ENCODE measurements at places on chromosomes 12 and 14.
A peak's percentile ranks its signal among the peaks of the same experiment; 100 is the strongest.

GRCh38 chr14:98408713-98409112 is 863.3 kb downstream of the BCL11B start:
- no peak for DNase-seq

- no peak for DNase-seq
Observed at GRCh38 chr12:119788786-119789185, 88.3 kb downstream of the CIT start.

DNA sequence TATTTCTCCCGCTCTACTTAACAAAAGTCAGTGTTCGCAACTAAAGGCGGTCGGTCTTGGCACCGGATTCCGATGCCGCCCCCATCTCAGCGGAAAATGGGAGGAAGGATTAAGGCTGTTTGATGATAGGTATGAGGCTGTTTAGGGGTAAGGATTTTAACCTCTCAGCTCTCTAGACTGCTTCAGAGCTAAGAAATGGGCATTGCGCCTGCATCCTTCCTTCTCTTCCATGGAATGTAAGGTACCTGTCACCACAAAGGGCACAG is 1.4 kb downstream of the COCH start:
- DNase-seq: no peak

GRCh38 chr12:122125452-122126341 is 47.1 kb downstream of the MLXIP start:
- peak; percentile 78 for DNase-seq

DNA sequence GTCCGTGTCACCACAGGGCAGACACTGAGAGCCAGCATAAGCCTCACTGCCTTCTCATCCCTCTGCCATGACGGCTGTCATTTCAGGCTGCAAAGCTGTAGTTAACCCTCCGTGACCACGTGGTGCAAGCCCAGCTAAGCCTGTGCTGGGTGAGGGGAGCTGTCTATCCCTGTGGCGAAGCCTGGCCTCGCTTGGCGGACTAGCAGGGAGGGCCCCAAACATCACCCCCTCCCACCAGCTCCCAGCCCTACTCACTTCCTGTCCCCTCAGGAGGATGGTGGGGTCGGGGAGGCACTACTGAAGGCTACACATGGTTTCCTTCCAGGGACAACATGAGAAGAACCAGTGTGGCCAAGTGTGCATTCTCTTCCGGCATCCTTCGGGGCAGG is 88.2 kb downstream of the CHGA start:
- DNase-seq: peak; percentile 49

GRCh38 chr12:26941215-26941594 is 2.9 kb downstream of the FGFR1OP2 start:
- DNase-seq: no peak

- no peak for DNase-seq
Observed at GRCh38 chr14:88695870-88696269, 96.9 kb downstream of the EML5 start.

DNA sequence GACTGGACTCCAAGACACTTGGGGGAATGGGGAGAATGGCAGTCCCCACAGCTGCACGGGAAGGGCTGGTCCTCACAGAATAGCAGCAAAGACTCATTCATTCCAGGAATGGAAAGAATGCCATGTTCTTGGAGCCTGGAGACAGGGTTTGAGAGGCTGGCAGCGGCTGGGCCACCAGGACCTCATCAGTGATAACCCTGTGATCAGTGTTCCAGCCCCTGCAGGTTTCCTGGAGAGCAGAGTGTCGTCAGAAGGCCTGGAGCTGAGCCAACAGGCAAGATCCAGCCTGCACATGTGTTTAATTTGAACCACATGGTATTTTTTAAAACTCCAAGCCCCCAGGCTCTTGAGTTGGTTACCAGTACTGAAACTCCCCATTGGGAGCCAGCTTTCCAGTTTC is 11.3 kb downstream of the BDKRB1 start:
- no peak for DNase-seq

DNA sequence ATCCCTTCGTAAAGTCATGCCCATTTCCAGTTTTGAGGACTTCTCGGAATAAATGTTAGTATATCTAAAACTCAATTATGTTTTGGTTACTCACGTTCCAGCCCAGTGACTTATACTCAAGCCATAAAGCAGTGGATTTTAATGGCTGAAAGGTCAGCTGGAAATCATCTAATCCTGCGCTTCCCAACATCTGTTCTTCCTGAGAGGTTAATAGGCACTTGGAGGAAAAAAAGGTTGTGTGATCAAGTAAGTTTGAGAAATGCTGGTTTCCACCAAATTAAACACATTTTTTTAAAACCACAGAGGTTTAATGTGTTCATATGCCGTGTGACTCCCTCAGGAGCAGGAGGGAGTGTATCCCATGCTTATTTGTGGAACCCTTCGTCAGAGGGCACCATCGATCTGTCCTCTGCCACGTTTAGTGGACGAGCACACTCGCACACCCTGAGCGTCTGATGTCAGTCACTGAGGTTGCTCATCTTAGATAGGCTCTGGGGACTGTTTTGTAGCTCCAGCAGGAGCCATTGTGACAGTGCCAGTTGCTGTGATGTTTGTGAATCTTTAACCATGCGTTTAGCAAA is 41.4 kb downstream of the FBXL14 start:
- peak; percentile 75 for DNase-seq

- no peak for DNase-seq
Observed at GRCh38 chr12:32964981-32965585, 68.5 kb upstream of the PKP2 start.

DNA sequence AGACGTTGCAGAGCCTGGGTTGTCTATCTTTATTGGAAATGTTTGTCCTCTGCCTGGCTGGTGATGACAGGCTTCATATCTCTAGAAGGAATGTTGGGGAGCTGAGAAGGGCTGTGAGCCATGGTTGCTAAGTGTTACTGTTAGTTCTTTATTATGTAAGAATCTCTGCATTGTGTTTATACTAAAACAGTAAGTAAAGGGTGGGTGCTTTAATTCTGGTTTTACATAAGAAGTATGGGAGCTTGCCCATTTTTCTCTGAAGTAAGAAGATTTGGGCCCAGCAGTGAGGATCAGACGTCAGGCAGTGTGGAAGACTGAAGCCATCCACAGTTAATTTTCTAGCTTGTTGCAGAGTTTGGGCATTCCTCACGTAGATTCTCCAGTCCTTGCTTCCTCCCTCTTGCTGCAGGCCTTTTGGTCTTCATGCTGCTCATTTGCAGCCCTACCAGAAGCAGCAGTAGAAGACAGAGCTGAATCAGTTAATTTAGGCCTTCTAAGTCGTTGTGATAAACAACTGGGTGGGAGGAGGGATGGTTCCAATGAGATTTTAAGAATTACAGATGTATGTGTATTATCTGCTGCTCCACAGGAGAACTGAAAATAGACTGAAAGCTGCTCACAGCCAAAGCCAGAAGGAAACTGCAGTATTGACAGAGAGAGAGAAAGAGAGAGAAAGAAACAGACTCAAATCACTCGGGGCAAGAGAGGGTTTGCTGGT is 21.4 kb downstream of the WNT5B start:
- DNase-seq: no peak

DNA sequence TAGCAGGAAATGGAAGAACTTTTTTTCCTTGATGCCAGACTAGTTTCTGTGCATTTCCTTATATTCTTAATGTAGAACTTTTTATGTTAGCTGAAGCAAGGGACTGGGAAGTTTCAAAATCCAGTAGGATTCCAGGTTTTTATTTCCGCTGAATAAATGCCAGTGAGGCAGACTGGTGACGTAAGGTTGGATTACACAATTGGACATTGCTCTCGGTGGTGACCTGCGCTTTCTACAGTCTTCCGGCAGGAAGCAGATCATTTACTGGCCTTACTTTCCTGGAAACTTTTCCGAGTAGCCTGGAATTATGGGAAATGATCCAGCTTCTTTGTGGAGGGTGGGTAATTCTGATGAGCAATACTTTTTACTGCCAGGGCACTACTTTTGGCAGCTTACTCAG is 3.6 kb downstream of the IFT43 start:
- DNase-seq: no peak
